ENCODE measurements at places on chromosomes 11 and 22.

GRCh38 chr11:62843466-62843865, 4.1 kb upstream of the WDR74 start:
- no peak for DNase-seq

DNA sequence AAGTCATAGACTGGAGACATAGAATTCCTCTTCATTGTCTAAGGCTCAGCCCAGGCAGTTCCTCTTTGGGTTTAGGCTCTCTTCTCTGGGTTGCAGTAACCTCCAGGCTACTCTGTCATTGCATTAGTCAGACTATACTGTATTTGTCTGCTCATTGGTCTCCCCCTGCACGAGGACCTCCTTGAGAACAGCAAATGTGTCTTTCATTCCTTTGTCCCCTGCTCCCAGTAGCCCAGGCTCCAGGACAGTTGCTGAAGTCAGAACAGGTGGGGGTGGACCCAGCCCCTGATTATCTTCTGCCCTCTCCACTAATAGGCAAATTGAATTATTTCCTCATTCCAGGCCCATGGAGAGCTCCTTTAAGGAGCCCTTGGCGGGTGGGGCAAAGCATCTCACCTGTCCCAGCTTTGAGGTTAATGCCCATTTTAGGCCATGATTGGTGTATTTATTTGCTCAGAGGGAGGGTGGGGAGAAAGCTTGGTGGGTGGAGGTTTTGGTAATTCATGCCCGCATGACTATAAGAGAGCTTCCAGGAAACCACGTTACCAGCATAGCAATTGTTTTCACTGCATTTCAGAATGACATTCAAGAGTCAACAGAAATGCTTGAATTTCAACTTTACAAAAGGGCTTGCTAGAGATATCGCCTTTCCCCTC, 40.9 kb downstream of the NAV2 start:
- no peak for DNase-seq

DNA sequence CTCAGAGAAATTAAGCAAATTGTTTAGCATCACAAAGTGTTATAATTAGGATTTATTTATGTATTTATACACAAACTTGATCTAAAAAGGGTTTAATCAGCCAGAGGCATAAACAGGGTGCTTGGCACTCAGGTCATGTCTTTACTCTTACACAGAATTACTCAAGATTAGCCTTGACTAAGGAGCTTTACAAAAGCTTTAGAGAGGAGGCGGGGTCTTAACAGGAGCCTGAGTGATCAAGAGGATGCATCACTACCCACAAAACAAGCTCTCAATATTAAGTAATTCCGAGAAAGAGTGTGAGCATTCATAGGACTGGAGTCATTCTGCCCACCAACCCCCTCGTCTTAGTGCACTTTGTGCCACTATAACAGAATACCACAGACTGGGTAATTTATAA, 103.0 kb downstream of the SPATA19 start:
- no peak for DNase-seq

- no peak for DNase-seq
Observed at GRCh38 chr11:79082907-79083306, 357.9 kb downstream of the TENM4 start.

DNA sequence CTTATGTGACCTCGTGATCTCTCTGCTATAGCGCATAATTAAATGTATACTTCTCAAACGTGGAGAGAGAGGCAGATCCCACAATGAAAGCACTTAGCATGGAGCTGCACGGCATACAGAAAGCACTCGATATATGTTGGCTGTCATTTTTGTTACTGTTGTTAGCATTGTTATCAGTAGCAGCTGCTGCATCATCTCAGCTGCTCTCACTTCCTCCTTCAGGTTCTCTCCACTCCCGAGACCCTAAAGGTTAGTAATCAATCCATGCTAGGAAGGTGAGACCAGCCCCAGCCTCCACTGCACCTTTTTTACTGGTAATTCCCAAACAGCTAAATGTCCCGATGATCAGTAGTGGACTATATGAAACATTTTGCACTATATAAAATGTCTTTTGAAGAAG, 13.4 kb upstream of the API5 start:
- no peak for DNase-seq

- DNase-seq = no peak
Observed at GRCh38 chr11:132278801-132279574, 908.6 kb downstream of the NTM start.

GRCh38 chr11:126383339-126384335, 28.2 kb downstream of the ST3GAL4 start:
- no peak for DNase-seq
